ENCODE measurements at places on chromosomes 11 and 22.

DNA sequence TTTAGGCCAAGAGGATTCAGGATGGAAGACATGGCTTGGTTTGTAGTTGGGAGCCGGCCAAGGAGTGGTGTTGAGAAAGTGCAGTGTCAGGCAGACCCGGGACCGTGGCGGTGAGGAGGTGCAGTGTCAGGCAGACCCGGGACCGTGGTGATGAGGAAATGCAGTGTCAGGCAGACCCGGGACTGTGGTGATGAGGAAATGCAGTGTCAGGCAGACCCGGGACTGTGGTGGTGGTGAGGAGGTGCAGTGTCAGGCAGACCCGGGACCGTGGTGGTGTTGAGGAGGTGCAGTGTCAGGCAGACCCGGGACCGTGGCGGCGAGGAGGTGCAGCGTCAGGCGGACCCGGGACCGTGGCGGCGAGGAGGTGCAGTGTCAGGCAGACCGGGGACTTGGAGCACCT, 59.7 kb downstream of the LRP5 start:
- DNase-seq, result no peak

GRCh38 chr11:84165139-84165538, 879.0 kb upstream of the CCDC90B start:
- DNase-seq, result no peak

DNA sequence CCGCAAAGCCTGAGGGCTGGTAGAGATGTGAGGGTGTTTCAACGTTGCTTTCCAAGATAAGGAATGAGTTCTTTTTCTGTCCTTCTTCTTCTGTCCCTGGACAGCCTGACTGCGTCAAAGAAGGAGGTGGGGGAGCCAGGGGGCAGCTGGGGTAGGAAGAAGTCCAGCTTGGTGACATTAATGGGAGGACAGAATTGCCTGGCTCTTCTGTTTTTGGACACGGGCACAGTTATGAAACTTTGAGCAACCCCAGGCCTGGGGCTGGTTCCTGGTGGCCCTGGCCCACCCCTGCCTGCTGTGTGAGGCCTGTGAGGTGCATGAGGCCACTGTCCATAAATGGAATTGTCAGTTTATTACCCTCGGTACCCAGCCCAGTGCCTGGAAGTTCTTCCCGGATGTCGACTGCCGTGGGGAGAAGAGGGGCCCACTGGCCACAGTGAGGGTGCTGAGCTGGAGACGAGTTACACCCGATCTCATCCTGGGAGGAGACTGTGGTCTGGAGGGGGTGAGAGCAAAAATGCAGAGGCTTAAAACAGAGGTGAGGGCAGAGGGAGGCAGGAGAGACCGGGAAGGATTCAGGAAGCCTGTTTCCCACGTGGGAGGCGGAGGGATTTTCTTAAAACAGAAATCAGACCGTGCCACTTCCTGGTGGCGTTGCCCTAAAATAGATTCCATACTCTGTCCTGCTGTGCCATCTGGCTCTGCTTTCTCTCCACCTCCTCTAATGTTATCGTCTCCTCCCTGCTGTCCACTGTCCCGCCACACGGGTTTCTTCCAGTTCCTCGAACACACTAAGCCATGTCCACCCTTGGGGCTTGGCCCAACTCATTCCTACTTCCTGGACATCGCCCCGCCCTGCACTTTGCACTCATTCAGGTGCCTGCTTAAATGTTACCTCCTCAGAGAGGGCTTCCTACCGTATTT, 59.7 kb upstream of the RASD2 start:
- DNase-seq, result peak; percentile 13

DNA sequence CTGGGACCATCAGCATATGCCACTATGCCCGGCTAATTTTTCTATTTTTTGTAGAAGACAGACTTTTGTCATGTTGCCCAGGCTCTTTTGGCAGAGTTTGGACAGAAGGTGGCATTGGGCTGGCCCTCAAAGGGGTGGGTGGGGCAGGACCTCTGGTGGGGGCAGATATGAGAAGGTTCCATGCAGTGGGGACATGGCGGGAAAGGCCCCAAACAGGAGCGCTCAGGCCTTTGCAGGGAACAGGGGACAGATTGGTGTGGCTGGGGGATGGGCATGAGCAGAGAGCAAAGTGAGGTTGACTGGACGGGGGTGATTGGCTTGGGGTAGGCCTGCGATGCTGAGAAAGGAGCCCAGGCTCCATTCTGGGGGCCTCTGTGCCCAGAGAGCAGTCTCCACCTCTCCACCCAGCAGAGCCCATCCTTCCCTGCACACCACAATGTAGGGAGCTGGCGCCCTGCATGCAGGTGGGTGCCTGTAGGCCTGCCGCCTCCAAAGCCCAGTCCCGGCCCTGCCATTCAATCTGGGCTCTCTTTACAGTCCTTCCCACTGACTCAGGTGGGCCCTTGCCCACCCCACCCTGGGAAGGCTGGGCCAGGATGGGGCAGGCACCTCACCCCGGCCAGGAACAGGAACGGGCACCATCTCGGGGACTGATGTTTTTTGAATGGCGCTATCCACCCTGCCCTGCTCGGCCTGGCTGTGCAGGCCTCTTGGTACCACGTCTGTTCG, 98.7 kb downstream of the MORC2 start:
- DNase-seq, result no peak

- no peak for DNase-seq
Observed at GRCh38 chr22:41780746-41781505, 19.6 kb upstream of the CCDC134 start.

DNA sequence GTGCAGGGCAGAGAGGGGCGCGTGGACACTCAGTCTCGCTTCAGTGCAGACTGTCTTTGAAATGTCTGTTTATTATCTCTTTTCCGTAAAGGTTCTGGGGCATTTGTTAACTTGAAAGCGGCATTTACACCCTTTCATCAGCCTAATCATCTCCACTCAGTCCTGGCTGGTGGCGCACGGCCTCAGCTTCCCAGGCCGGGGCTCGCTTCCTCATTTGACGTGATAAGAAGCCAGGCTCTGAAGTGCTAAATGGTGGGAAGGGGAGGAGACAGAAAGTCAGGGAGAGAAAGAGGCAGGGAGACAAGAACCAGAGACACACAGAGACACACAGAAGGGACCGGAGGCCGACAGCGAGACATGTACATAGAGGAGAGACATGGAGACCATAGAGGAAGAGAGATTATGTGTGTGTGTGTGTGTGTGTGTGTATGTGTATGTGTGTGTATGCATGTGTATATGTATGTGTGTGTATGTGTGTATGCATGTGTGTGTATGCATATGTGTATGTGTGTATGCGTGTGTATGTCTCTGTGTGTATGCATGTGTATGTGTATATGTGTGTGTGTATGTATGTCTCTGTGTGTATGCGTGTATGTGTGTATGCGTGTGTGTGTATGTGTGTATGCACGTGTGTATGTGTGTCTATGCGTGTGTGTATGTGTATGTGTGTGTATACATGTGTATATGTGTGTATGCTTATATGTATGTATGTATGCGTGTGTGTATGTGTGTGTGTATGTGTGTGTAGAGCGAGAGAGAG, 101.5 kb downstream of the ST3GAL4 start:
- no peak for DNase-seq

- no peak for DNase-seq
Observed at GRCh38 chr11:9817191-9817590, 153.3 kb downstream of the SWAP70 start.

GRCh38 chr11:117456027-117456720, 128.5 kb downstream of the CEP164 start:
- DNase-seq, result no peak

- DNase-seq, result peak; percentile 35
Observed at GRCh38 chr11:42631220-42631843, 680.5 kb upstream of the API5 start.

DNA sequence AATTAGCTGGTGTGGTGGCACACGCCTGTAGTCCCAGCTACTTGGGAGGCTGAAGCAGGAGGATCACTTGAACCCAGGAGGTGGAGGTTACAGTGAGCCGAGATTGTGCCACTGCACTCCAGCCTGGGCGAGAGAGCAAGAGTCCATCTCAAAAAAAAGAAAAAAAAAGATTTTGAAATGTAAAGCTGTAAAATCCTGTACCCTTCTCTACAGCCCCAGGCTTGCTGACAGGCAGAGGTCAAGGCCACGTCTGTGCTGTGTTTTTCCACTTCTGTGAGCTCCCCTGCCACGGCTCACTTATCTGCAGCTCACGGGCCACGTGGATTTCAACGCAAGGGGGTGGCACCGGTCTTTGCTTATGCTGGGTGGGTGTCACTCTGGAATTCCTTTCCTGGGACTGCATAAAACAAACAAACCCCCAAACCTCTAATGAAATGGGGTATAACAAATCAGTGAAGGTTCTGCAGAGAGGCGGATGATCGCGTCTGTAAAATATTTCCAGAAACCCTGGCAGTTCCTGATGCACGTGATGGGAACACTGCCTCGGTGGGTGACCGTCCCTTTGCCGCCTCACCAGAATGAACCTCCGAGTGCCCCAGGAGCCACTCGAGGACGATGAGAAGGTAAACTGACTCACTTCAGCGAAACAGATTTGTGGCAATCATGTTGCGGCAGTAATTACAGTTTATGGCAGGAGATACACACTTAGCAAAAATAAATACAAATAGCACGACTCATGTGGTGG, 44.0 kb upstream of the ATXN10 start:
- DNase-seq, result no peak

DNA sequence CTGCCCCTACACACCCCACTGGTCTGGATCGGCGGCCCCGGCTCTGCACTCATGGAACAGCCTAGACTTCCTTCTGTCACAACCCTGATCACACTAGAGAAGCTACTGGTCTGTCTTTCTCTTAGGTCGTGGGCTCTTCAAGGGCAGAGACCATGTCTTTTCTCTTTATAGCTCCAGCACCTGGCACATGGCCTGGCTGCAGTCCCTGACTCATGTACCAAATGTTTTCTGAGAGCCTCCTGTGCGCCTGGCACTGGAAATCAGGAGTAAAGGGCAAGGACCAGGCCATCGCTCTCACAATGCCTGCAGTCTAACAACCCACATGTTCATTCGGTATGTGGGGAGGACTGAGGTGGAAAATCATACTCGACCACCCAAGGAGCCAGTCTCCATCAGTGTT, 7.5 kb downstream of the ASCC2 start:
- DNase-seq, result no peak

- no peak for DNase-seq
Observed at GRCh38 chr11:11291041-11292015, 61.7 kb downstream of the CSNK2A3 start.

DNA sequence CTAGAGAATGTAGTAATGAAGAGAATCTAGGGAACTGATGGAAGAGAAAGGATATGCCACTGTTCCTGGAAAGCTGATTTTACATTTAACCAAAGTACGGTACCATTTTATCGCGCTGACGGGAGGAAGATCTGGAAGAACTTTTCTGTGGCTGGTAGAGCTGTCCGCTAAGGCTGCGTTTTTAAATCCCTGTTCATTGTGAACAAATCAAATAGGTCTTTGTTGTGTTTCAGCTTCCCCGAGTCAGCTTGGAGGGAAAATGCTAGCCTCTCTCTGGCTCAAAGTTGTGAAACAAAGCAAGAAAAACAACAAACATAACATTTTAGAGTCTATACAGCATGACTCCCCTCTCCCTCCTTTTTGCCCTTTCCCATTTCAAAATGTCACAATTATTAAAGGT, 34.4 kb downstream of the FBXO7 start:
- DNase-seq, result no peak

GRCh38 chr22:37443977-37444376, 16.7 kb upstream of the ELFN2 start:
- no peak for DNase-seq

DNA sequence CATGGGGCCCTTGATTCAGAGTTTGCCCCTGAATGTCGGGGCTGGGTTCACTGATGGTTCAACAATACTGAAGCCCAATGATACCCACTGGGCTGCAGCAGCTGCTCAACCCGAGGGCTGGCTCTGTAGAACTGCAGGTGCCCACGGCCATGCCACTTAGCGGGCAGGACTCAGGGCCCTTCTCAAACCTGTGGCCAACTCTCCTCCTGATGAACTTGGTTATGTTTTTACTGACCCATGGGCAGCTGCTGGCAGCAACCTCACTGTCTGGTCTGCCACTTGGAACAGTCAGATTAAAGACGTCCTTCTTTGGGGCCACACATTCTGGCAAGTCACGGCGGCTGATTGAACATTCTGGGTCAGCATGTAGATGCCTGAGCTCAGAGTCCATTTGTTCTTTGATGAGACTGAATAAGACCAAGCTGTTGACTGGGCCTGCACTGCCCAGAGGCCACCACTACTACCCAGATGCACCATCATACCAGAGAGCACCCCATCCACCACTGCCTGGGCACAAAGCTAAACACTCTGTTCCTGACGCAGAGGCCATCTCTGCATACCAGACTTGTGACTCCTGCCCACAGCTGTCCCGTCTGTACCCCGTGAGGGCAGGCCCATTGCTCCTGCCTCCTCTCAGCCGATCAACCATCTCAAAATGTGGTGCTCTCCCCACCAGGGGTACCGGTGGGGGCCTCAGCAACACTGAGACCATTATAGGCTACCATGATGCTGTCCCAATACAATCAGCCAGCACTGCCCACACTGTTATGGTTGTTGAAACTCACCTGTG, 67.8 kb downstream of the SHANK2 start:
- DNase-seq, result no peak

GRCh38 chr22:30637701-30638114, 2.1 kb downstream of the SLC35E4 start:
- peak; percentile 14 for DNase-seq

DNA sequence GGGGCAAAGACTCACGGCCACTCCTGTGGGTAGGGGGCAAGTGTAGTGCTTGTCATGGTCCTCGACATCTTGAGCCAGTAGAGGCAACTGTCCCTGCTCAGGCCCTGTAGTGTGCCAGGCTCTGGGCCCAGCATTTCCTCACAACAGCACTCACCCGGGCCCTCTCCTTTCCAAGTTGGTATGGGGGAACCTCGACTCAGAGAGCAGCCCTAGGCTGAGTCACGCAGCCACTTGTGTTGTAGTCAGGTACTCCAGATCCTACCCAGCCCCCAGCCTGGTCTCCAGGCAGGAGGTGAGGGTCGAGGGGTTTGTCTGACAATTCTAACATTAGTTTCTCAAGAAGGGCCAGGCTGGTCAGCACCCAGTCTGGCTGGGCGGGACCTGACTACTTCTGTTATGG, 4.1 kb downstream of the RELT start:
- DNase-seq, result no peak

DNA sequence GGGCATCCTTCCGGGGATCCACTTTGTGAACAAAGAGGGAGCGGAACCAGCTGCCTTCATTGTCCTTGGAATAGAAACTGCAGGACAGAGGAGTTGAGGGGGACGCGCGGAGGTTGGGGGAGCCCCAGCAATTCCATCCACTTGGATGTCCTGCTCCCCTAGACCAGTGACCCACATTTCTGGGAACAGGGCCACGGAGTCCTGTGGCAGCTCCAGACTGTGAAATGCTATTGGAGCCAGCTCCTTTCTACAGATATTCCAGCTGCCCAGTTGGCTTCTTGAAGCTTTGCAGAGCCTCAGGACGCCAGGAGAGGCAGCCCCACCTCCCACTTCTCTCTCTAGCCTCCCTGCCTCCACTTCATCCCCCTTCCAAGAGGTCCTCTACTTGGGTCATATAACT, 10.5 kb downstream of the NIPSNAP1 start:
- DNase-seq, result no peak

GRCh38 chr11:76334826-76335389, 46.0 kb downstream of the THAP12 start:
- no peak for DNase-seq

DNA sequence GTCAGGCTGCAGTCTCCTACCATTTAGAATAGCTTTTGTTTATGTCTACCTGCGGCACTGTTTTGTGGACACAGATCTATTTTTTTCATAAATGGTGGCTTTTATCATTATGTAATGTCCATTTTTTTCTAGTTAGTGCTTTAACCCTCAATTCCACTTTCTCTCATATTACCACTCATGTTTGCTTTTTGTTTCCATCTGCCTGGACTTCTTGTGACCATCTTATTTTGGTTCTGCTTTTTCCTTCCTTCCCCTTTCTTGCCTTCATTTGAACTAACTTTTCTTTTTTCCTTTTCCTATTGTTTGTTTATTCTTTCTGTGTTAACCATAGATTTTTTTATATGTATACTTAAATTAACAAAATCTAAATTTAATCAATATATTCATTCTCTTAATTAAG, 98.5 kb upstream of the SLC22A12 start:
- no peak for DNase-seq
